AG04449 (cell line): ENCODE measurements at places on chromosomes 3 and 15.

DNA sequence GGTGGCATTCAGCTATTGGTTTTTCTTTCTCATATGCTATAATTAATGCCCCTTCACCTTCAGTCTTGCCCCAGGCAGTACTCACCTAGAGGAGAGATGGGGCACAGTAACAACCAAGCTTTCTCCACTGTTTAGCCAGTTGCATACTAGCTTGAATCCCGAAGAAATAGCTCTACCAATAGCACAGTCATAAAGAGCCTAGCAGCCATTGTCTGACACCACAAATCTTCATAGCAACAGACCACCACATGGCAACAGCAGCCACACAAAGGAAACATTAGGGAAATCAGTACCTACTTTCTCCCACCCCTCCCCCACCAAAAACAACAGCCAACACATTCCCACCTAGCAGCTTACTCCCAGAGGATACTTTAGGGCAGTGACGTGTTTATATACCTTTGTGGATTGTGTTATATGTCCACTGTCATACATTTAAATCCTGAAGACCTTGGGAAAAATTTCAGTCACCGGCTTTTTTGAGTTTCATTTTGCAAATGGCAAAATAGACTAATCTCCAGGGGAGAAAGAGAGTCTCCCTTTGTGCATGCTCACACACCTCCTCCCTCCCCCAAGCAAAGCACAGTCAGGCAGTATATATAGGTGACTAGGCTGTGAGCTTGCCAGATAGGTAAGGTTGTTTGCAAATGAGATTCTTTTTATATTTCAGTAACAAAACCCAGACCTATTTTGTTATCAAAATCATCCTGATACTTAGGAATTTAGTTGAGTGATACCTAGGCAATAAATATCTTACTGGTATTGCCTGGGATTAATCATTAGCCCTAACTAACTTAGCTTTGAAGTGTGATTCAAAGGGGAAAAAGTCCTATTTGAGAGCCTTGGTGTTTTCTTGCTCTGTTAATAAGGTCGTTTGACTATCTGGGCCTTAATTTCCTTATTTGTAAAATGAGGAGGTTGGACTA, 140.6 kb downstream of the RBPMS2 start:
- DNase-seq = no peak

DNA sequence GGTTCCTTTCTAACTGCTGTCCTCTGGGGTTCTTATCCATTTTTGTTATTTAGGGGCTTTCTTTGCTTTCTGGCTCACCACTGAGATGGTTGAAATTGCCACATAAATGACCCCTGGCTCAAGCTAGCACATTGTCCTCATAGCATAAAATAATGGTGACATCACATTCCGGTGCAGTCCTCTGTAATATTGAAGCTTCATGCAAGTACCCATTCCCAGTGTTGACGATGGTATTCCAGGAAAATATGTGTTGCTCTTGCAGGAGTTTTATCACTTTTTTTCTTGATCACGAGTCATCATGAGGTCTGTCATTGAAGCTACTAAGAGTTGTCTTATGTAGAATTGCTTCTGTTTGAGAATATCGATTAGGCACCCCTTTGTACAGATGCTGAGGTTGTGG, 56.1 kb downstream of the CRTC3 start:
- peak; percentile 66 for DNase-seq

DNA sequence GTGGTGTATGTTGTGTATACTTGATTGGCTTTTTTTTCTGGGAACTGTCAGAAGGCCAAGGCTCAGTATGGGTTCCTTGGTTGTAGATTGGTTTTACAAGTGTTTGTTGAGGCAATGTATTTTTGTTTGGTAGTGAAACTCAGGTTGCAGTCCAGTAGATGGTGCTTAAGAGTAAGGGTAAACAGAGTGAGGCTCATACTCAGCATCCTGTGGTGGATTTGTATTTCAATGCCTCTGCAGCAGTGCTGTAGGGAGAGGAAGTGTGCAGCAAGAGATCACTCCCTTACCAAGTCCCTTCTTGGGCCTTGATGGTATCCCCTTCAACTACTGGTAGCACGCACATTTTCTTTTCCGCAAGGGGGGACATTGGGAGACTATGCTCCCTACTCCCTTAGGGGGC, 428.5 kb upstream of the CNTN3 start:
- no peak for DNase-seq

DNA sequence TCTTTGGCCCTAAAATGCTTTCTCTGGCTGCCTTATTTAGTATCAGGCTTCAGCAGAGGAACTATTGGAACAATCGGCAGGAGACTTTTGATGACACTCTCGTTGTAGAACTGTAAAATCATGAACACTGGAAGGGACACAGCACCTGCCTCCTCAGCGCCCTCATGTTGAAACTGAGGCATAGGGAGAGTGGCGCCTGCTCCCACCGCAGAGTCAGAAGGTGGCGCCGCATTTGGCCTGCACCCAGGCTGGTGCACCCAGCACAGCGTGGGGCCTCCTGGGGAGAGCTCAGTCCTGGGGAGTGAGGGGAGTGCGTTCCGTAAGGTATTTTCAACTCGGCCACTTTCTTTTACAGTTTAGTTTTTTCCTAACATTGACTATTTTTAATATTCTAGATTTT, 78.2 kb upstream of the BLM start:
- no peak for DNase-seq
